Endothelial cell of umbilical vein (primary cell): ENCODE measurements at places on chromosomes 5 and 9.

DNA sequence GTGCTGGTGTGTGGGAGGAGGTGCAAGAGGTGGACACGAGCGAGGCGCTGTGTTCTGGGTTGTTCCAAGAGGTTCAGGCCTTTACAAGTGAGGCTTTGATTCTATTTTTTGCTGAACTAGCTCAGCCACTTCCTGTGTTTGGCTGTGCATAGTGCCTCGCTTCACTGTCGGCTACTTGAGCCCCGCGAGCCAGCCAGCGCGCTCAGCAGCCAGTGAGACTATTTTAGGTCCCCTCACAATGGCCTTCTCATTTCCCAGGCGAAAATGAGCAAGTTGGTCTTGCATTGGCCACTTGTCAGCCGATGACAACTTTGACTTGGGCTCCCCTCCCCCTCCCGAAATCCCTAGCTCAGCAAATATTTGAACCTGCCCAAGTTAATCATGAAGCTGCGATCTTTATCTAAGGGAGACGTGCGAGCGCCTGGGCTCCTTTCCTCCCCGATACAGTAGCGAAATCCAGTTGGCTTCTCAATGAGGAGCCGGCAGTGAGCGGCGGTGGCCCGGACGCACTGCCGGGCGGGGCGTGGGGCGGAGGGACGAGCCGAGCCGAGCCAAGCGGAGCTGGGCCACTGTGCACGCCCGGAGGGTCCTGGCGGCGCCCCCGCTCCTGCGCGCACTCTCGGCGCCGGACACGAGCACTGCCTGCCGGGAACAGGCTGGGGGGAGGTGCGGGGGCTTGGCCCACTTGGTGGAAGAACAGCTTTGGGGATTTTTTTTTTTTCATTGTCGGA lies 72.6 kb downstream of the PIK3R1 start:
- peak; percentile 73 for DNase-seq
- peak overlapping the region; percentile 49 for H3K27ac ChIP-seq

DNA sequence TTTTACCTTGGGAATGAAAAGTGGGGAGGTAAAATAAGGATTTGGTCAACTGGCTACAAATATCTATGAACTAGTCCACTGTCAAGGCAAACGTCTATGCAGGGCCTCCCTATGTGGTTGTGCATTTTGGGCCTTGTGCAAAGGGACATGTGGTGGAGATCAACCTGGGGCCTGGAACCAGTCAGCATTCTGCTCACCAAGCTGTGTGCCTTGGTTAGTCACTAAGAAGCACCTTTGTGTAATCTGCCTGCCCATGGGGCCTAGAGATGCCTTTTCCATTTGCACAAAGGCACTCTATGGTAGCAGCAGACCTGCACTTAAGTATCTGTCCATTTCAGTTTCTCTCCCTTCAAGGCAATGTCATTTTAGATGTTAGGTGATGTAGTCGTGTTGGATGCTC lies 184.0 kb downstream of the GNAQ start:
- DNase-seq = no peak
- no peaks in the 10 kb centered on the region for H3K36me3 ChIP-seq
- peaks cover 83% of the 10 kb centered on the region for H3K4me1 ChIP-seq
- H3K4me3 ChIP-seq = no peak overlapping the region

- peaks cover 62% of the 10 kb centered on the region for H3K4me1 ChIP-seq
- H3K27ac ChIP-seq = peak overlapping the region; percentile 94
- H3K4me3 ChIP-seq = no peak overlapping the region
- H3K36me3 ChIP-seq = no peaks in the 10 kb centered on the region
- H3K27me3 ChIP-seq = no peaks in the 10 kb centered on the region
- peak; percentile 97 for DNase-seq
Observed at GRCh38 chr5:172870291-172870714, 36.3 kb downstream of the ERGIC1 start.

DNA sequence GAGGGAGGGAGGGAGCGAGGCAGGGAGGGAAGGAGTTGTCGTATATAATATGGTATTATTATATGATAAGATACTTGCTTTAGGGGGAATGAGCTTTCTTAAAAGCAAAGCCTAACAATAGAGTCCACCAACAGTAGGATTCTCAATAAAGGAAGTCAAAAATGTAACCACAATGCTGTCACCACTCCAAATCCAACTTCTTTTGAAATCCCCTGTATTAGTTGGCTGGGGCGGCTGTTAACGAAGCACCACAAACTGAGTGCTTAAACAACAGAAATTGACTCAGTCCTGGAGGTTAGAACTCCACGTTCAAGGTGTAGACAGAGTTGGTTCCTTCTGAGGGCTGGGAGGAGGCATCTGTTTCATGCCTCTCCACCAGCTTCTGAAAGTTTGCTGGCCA lies 23.1 kb downstream of the GAS1 start:
- H3K4me1 ChIP-seq = no peaks in the 10 kb centered on the region
- no peak overlapping the region for H3K27ac ChIP-seq
- H3K36me3 ChIP-seq = no peaks in the 10 kb centered on the region
- no peak for DNase-seq

DNA sequence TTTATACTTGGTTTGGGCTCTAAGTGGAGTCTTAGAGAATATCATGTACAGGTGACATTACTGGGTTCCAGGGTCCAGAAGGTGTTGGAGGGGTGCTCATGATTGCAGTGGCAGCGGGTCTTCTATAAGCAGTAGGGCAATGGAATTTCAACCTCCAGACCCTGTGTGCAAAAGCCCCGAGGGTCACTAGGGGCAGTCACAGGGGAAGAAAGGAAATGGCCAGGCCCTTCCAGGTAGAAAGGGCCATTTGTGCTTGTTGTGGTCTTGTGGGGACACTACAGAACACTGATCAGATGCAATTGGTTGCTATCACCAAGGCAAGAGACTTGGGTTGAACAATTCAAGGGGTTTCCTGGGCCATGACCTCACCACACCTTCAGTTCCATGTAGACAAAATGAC lies 283.4 kb downstream of the GADD45G start:
- no peaks in the 10 kb centered on the region for H3K4me1 ChIP-seq
- no peaks in the 10 kb centered on the region for H3K27me3 ChIP-seq
- no peaks in the 10 kb centered on the region for H3K36me3 ChIP-seq
- no peak for DNase-seq
- no peak overlapping the region for H3K27ac ChIP-seq

- no peaks in the 10 kb centered on the region for H3K27me3 ChIP-seq
- H3K27ac ChIP-seq = no peak overlapping the region
- H3K4me1 ChIP-seq = peaks cover 26% of the 10 kb centered on the region
- no peak for DNase-seq
- H3K36me3 ChIP-seq = peaks cover 8% of the 10 kb centered on the region
Observed at GRCh38 chr5:77776554-77777206, 541 bp upstream of the TBCA start.

- peak overlapping the region; percentile 85 for H3K27ac ChIP-seq
- peak overlapping the region; percentile 71 for H3K4me3 ChIP-seq
- H3K27me3 ChIP-seq = no peaks in the 10 kb centered on the region
- no peaks in the 10 kb centered on the region for H3K36me3 ChIP-seq
- peaks cover 21% of the 10 kb centered on the region for H3K4me1 ChIP-seq
Observed at GRCh38 chr5:149959406-149960236, 937 bp upstream of the SLC26A2 start.

GRCh38 chr9:79570448-79571308 lies 1.1 kb upstream of the TLE4 start:
- peak overlapping the region; percentile 89 for H3K4me3 ChIP-seq
- peaks cover 6% of the 10 kb centered on the region for H3K27me3 ChIP-seq
- no peaks in the 10 kb centered on the region for H3K36me3 ChIP-seq
